Activated T-cell treated with anti-CD3 and anti-CD28 coated beads, Interleukin-2, amount 50 U/mL, for 72 hours (primary cell): ENCODE measurements at places on chromosomes 4 and X.
A peak's percentile ranks its signal among the peaks of the same experiment; 100 is the strongest.

DNA sequence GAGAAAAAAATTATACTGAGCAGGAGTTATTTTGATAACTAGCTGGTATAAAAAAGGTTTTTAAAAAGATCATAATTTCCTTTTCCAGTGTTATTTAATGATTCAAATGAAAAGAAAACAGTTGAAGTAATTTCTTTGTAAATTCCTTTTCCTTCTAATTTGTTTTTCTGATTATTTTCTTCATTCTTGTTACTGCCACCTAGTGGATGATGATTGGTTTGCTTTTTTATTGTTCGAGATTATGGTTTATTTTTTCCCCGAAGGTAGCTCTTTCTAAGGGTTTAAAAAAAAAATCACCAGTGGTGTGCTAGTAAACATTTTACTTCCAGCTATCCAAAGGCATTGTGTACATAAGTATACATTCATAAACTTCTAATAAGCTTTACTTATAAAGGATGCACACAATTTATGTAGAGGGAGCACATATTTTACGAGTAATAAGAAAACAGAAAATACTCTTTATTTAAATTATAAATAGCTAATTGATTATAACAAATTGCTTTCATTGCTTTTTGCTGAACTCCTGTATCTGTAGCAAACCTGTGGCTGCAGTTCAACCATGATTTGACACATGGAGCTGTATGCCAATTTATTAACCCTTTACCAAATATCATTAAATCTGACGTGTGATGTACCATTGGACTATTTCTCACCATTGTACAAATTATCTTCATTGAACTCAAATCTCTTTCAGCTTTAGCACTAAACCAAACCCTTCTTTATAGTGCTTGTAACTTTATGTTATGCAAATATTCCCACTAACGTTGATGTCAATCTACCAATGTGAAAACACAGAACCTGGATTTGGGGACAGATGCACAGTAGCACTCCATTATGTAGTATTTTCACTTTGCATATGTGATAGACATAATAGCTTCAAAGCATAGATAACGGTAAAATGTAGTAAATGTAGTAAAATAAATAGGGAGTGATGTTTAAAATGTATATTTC, 97.8 kb upstream of the ANK2 start:
- no peak for DNase-seq

- no peak for DNase-seq
Observed at GRCh38 chr4:124044867-124045266, 648.3 kb downstream of the SPRY1 start.

DNA sequence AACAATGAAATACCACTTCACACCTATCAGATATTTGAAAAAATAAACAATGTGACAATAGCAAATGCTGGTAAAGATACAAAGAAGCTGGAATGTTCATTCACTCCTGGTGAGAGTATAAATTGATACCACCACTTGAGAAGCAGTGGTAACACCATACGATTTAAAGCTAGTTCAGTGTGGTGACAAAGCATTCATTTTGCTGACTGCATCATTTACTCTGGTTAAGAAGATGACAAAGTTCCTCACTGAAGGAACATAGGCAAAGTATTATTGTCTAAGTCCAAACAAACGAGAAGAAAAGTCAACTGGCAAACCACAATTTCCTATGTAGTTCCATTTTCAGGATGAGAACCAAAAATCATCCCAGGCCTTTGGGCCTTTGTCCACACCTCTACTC, 102.5 kb downstream of the GEMIN8 start:
- DNase-seq, result no peak

GRCh38 chr4:103098341-103098740, 1.3 kb downstream of the BDH2 start:
- no peak for DNase-seq

DNA sequence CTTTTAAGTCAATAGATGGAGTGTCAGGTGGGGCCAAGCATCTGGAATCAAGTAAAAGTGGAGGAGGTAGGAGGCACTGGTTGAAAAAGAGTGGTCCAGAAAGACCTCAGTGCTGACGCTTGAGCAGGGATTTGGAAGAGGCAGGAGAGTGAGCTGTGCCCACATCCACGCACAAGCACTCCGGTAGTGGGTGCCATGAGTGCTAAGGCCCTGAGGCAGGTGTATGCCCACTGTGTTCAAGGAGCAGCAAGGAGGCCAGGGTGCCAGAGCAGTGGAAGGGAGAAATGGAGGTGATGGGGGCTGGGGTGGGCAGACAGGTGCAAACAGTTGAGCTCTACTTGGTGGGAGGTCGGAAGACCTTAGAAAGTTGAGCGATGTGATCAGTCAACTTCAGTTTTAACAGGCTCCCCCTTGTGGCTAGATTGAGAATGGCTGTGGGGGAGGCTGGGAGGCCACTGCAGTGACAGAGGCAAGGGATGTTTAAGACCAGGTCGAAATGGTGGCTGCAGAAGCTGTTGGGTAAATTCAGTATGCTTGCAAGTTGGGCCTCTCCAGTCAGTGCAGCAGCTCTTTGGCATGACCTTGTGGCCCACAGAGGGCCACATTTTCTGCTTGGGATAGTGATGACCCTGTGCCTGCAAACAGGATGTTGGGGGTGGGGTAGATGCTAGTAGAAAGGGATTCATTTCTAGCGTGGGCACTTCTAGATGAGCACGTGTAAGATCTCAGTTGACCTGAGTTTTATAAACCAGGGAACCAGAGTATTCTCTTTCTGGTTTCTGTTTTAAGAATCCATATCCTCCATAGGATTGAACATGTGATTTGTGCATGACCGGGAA, 12.7 kb downstream of the TKTL1 start:
- peak; percentile 82 for DNase-seq

DNA sequence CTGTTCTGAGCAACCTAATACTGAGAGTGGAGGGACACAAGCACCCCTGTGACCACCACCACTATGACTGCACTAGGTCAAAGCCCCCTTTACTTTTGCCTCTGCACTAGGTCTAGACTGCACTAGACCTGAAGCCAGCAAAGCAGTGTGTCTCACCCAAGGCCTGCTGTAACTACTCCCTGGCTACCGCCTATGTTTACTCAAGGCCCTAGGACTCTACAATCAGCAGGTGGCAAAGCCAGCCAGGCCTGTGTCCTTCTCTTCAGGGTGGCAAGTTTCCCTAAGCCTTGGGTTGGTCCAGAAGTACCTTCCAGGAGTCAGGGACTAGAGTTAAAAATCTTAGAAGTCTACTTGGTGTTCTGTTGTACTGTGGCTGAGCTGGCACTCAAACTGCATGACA, 15.9 kb downstream of the RAB33B start:
- no peak for DNase-seq

DNA sequence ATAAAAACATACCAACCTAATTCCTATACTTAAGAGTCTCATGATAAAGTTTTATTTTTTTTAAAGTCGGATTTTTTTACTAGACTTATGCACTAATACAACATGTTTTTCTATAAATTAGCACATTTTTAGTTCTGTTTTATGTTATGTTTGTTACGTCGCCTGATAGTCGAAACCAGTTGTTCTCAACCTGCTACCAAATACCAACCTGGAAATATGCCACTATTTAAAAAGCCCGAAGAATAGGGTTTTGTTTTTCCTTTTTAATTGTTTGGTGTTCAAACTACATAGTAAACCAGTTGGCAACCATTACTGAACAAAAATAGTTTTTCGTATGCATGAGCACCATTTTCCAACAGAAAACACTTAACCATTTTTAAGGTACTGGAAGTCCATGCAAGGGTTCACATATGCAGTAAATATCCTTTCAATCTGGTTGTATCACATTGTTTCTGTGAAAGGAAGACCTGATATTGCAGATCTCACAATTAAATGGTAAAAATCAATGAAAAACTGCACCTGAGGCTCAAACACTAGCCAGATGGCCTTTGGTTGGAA, 1.4 kb downstream of the WDFY3 start:
- no peak for DNase-seq

- no peak for DNase-seq
Observed at GRCh38 chrX:46340696-46341095, 204.5 kb downstream of the ZNF674 start.

DNA sequence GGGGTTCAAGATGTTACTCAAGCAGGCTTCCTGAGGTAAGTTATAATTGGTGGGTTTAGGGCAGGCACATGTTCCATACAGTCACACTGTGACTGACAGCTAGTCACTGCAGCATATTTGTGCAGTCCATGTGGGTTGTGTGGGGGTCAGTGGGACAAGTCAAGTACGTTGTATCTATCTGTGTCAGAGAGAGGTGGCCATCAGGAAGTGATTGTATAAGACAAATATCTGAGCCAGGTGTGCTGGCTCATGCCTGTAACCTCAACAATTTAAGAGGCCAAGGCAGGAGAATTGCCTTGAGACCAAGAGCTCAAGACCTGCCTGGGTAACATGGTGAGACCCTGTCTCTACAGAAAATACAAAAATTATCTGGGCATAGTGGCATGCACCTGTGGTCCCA, 509.3 kb downstream of the CENPC start:
- DNase-seq, result no peak

DNA sequence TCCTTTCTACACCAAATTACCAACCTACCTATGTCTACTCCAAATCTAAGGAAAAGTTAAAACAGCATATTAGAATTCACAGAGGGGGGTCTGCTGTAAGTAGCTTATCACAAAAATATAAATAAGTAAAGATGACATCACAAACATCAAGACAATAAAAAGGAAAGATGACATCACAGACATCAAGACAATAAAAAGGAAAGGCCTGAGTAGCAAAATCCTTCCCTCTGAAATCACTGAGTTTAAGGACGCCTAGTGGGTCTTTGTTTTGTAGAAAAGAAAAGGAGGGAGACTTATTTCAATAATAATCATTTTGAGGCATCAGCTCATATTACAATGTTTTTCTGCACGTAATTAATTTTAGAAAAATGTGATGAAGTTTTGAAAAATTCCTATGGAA, 707.0 kb upstream of the GRID2 start:
- no peak for DNase-seq

DNA sequence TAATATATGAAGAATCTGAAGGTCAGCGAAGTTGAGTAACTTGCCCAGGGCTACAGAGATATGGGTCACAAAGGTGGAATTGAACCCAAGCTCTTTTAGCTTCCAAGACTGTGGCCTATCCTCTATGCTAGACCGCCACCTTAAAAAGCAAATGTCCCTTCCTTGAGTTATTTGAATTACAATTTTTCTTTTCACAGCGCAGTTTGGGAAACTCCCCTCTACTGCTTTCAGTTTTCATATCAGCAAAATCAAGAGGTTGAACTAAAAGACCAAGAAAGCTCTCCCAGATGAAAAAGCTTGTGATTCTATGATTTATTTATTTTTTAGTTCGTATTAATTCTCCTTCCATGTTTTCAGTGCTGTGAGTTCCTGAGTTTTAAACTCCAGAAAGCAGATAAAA, 174.5 kb upstream of the C1QTNF7 start:
- DNase-seq, result no peak

DNA sequence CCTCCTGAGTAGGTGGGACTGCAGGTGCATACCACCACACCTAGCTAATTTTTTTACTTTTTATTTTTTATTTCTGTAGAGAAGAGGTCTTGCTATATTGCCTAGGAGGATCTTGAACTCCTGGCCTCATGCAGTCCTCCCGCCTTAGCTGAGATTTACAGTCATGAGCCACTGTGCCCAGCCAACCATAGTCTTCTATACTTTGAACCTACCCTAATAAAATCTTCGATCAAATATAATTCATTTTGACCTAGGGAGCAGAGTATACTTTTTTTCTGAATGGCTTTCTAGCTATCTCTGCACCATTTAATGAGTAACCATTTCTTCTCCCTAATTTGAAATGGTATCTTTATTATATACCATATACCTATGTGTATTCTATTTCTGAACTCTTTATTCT, 6.7 kb downstream of the ETFDH start:
- DNase-seq, result no peak

- no peak for DNase-seq
Observed at GRCh38 chr4:55438314-55438713, 42.6 kb downstream of the TMEM165 start.

- DNase-seq, result no peak
Observed at GRCh38 chrX:19373351-19373891, 29.7 kb downstream of the PDHA1 start.

DNA sequence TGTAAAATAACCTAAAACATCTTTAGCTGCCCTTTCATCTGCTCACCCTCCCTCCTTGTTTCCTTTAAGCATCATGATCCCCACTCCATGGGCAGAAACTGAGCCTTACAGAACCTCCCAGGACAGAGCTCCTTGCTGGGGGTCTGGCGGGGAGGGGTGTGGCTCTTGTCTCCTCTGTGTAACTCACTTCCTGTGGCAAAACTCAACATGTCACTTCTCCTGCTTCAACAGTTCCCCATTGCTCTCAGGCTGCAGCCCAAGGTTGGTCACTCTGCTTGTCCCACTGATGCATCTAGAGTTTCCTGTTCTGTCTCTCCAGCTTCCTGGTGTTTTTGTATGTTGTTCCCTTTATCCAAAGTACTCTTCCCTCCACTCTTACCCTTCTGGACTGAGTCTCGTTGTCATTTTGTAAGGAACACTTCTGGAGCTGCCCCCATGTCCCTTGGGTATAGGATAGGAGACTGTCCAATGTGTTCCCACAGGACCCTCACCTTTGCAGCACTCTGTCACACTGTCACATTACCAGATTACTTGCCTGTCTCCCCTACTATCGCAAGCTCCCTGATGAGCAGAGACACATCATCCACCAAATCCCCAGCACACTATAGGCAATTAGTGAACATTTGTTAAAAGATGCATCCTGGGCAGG, 19.6 kb downstream of the TMEM31 start:
- no peak for DNase-seq

GRCh38 chr4:147846318-147847155, 114.6 kb downstream of the ARHGAP10 start:
- peak; percentile 28 for DNase-seq

GRCh38 chr4:83221897-83222441, 62.6 kb downstream of the COQ2 start:
- DNase-seq, result no peak

GRCh38 chrX:129158505-129158904, 364.8 kb downstream of the SMARCA1 start:
- no peak for DNase-seq

GRCh38 chrX:147602176-147602696, 309.5 kb upstream of the FMR1 start:
- DNase-seq, result no peak

GRCh38 chr4:7546152-7546808, 111.5 kb upstream of the PSAPL1 start:
- no peak for DNase-seq

GRCh38 chr4:111941957-111942356, 203.3 kb upstream of the FAM241A start:
- no peak for DNase-seq

- no peak for DNase-seq
Observed at GRCh38 chr4:47462799-47463234, 685 bp downstream of the COMMD8 start.

GRCh38 chr4:148364525-148364924, 77.7 kb downstream of the NR3C2 start:
- DNase-seq, result no peak

DNA sequence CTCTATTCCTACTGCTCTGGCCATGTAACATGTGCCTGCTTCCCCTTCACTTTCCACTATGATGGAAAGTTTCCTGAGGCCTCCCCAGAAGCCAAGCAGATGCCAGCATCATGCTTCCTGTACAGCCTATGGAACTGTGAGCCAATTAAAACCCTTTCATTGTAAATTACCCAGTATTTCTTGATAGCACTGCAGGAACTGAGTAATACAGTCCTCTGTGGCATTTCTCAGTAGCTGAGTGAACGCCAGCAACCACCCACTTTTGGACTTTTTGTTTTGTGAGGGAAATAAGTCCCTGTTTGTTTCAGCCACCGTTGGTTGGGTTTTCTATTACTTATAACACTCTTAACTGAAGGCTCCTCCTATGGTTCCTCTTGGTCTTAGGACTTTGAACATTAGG, 104.1 kb downstream of the C4orf51 start:
- peak; percentile 38 for DNase-seq

- DNase-seq, result no peak
Observed at GRCh38 chr4:77917075-77917474, 54.4 kb downstream of the MRPL1 start.

GRCh38 chr4:8364141-8364540, 76.4 kb downstream of the ACOX3 start:
- no peak for DNase-seq
